ENCODE measurements at places on chromosomes 12 and 14.

GRCh38 chr12:65657635-65658034 lies 166.6 kb upstream of the HMGA2 start:
- no peak for DNase-seq

GRCh38 chr12:113232840-113233585 lies 11.7 kb downstream of the TPCN1 start:
- DNase-seq = no peak

DNA sequence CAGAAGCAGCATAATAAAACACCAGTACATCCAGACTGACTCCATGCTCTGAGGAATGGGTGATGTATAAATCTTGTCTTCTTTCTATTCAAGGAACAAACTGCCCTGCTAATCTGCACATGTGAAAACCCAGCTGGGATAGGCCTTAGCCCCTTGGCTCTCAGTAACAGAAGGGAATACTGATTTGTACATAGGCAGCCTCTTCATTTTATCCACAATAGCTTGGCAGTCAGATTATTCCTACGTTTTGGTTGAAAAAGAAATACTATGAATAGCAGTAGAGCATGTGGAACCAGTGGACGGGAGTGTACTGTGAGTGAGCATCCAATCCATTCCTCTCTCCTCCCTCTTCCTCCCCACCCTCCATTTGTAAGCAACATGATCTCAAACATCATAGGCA lies 113.5 kb upstream of the ARHGAP5 start:
- DNase-seq = no peak

GRCh38 chr12:130251236-130251780 lies 86.4 kb upstream of the PIWIL1 start:
- no peak for DNase-seq

- DNase-seq = no peak
Measured at GRCh38 chr14:50874757-50875156, 2.9 kb downstream of the ABHD12B start.

GRCh38 chr14:41957459-41957858 lies 350.8 kb downstream of the LRFN5 start:
- no peak for DNase-seq

GRCh38 chr12:110579535-110580253 lies 3.4 kb downstream of the PPTC7 start:
- DNase-seq = no peak

DNA sequence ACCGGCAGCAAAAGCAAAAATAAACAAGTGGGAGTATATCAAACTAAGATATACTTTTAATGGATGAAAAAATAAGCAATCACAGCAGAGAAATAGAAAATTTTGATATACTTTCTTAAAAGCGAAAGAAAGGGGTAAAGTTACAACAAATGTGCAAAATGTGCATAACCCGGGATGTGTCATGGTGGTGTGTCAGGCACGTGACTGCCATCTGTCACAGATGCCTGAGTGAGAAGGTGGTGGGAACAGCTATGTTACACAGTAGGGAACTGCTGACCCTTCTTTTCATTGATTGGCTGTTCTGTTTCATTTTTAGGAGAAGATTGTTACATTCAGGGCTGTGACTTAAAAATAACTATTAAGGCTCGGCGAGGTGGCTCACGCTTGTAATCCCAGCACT lies 168.1 kb upstream of the PELI2 start:
- DNase-seq = no peak

- no peak for DNase-seq
Measured at GRCh38 chr14:100731846-100732765, 5.4 kb downstream of the DLK1 start.

DNA sequence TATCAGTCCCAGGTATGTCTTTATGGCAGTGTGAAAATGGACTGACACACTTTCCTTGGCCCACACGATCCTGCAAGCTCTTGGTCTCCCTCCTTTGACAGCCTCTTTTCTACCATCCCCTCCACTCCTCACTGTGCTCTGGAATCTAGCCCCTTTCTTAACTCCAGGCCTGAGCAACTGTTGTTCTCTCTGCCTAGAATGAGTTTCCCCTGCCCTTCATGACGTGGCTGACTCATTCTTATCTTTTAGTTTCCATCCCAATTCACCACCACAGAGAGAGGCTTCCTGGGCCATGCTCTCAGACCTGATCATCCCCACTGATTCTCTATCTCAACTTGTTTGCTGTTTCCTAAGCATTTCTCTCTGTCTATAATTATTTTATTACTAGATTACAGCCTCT lies 157.4 kb upstream of the HMGA2 start:
- DNase-seq = no peak

- no peak for DNase-seq
Measured at GRCh38 chr14:32342847-32343194, 13.7 kb downstream of the AKAP6 start.

GRCh38 chr12:24945039-24945438 lies 3.9 kb downstream of the BCAT1 start:
- no peak for DNase-seq

Measured in right renal cortex interstitium (tissue), 3 donors.